ENCODE measurements at places on chromosomes 5 and 9.

- DNase-seq: no peak
Observed at GRCh38 chr9:109317979-109318741, 2.7 kb downstream of the EPB41L4B start.

GRCh38 chr9:76680716-76681425 is 83.4 kb upstream of the PCA3 start:
- DNase-seq: no peak

- DNase-seq: no peak
Observed at GRCh38 chr5:150052956-150053712, 33.2 kb downstream of the CSF1R start.

GRCh38 chr5:56085193-56085592 is 90.4 kb upstream of the IL6ST start:
- no peak for DNase-seq

DNA sequence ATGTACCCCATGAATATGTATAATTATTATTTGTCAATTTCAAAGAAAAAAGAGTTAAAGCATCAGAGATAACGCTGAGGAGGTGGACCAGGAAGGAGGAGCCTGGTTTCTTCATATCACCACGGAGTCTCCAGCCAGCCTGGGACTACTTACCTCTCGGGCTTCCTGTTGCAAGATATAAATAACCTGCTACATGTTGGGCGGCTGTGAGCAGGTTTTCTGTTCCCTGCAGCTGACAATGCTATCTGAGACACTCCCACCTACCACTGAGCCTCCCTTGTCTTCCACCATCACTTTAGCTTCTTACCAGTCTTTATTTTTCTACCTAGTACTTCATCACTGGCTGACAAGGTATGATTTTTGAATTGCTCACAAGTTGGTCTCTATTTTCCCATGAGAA is 102.7 kb upstream of the CPEB4 start:
- no peak for DNase-seq

- DNase-seq: no peak
Observed at GRCh38 chr9:2469681-2470221, 151.8 kb upstream of the VLDLR start.

DNA sequence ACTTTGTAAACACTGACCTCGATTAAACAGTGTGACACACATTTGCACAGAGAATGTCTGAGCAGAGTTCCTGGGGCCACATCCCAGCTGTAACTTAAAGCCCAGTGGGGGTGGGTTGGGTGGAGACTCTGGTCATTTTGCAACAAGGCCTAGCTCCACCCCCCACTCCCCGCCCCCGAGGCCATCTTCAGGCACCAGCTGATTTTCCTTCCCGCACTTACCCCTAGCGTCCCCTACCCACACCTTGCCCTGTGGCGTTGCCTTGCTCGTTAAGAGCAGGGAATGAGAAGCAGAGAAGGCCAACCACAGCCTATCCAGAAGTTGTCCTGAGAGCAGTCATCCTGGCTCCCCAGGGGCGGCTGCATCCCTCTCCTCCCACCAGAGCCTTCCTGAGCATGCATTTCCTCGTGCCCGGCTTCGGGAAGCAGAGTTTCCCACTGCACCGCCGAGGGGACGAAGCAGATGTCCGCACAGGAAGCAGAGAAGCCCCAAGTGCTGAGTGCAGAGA is 101.7 kb upstream of the SARDH start:
- no peak for DNase-seq

DNA sequence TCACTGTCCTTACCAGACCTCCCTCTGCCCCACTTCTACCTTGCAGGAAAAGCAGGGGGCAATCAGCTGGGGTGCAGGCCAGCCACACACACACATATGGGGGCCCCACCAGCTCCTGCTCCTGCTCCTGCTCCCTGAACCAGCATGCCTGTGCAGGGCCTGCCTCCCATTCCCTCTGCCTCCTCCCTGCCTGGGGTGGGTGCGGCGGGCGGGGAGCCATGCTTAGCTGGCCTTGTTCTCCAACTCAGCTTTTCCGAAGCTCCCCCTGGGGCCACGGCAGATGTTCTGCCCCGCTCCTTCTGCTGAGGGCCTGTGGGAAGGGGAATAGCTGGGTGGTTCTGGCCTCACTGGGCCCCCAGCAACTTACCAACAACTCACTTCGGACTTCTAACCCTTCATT is 89.8 kb downstream of the ZNF354C start:
- no peak for DNase-seq

DNA sequence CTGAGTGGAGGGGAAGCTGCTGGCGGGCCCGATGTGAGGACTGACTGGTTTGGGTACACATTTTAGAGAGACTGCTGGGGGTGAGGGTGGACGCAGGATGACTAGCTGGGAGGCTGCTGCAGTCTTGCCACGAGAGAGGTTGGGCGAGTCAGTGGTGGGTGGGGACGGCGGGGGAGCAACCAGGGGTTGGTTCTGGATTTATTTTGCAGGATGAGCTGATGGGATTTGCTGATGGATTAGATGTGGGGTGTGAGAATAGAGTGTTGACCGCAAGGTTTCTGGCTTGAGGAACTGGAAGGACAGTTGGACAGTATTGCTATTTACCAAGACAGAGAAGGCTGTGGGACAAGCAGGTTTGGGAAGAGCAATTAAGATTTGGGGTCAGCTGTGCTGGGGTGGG is 5.8 kb upstream of the NDST1 start:
- DNase-seq: no peak

DNA sequence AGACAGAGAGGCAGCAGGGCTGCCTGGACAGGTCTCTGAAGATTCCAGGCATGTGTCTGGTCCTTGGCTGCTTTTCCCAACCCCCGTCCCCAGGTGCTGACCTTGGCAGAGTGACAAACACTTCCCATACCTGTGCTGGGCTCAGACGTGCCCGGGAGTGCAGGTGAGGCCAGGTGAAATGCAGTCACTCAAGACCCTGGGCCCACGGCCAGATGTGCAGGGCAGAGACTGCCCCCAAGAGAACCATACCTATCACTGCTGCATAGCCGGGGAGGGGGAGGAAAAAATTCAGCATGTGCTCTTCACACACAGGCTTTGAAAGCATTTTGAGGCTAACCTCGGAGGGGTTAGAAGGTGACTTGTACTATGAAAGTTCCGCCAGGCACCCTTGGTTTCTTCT is 22.6 kb downstream of the CCNJL start:
- no peak for DNase-seq

GRCh38 chr5:360257-361027 is 38.9 kb downstream of the AHRR start:
- no peak for DNase-seq

- DNase-seq: no peak
Observed at GRCh38 chr9:14348373-14349145, 34.6 kb upstream of the NFIB start.

DNA sequence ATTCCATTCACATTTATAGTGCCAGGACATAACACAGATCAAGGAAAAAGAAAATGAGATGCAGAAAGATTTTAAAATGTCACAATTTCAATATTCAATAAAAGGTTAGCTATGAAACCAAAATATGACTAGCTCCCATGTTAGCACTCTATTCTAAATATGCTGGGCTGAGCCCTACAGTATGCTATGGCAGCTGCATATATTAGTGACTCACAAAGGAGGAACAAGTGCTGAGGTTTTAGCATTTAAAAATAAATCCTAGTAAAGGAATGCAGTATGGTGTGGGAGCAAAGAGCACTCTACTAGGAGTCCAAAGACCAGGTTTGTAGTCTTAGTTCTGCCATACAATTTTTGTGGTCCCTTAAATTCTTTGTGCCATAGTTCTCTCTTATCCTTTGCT is 118.4 kb downstream of the OXCT1 start:
- no peak for DNase-seq

DNA sequence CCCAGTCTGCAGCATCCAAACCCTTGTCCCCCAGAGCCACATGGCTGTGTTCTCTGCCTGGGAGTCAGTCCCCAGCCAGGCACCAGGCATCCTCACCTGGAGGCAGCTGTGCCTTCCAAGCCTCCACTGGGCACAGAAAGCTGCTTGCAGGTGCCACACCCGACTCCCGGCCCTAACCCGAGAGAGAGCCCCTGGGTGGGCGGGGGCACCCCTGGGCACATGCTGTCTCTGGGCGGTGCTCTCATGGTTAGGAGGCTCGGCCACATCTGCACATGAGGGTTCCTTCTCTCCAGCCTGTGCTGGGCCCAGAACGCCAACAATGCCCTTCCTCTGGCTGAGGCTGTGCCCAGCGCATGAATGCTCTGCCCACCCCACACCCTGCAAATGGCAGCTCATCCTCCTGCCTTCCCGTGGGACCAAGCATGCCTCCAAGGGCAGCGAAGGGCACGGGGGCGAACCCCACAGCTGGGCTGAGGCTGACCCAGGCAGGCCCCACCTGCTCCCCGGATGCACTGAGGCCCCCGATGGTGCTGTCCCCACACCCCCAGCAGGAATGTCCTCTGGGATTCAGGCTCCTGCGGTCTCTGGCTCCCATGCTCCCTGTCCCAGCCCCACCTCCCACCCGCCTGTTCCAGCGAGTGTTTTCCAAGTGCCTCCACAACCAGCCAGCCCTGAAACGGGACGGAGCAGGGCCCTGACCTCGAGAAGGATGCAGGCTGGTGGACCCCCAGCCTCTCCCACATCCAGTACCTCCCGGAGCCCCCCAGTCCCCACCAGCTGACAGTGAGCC is 22.5 kb upstream of the CAMSAP1 start:
- DNase-seq: no peak

- DNase-seq: no peak
Observed at GRCh38 chr9:77750284-77750683, 102.2 kb upstream of the GNA14 start.

DNA sequence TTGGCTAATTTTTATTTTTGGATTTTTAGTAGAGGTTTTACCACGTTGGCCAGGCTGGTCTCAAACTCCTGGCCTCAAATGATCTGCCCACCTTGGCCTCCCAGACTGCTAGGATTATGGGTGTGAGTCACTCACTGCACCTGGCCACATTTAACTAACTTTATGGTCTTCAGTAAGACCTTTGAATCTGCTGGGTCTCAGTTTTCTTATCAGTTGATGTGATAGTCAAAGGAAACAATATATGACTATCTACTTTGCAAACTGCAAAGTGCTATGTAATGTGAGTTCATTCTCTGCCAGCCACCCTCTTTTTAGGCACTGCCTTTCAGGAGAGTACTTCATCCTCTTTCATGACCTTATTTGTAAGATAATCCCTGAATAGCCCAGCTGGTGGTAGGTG is 474.7 kb downstream of the PDE4D start:
- no peak for DNase-seq

GRCh38 chr9:70324963-70325362 is 66.2 kb downstream of the SMC5 start:
- no peak for DNase-seq

GRCh38 chr9:36031774-36032555 is 4.7 kb upstream of the RECK start:
- no peak for DNase-seq

DNA sequence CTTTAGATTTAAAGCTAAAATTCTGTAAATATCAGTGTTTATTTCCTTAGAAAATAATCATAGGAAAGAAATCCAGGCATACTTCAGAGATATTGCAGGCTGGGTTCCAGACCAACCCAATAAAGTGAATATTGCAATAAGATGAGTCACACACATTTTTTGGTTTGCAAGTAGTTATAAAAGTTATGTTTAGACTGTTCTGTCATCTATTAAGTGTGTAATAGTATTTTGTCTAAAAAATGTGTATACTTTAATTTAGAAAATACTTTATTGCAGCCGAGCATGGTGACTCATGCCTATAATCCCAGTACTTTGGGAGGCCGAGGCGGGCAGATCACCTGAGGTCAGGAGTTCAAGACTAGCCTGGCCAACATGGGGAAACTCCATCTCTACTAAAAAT is 6.9 kb upstream of the RIC1 start:
- no peak for DNase-seq

GRCh38 chr5:109743041-109743531 is 53.4 kb downstream of the MAN2A1 start:
- DNase-seq: no peak

DNA sequence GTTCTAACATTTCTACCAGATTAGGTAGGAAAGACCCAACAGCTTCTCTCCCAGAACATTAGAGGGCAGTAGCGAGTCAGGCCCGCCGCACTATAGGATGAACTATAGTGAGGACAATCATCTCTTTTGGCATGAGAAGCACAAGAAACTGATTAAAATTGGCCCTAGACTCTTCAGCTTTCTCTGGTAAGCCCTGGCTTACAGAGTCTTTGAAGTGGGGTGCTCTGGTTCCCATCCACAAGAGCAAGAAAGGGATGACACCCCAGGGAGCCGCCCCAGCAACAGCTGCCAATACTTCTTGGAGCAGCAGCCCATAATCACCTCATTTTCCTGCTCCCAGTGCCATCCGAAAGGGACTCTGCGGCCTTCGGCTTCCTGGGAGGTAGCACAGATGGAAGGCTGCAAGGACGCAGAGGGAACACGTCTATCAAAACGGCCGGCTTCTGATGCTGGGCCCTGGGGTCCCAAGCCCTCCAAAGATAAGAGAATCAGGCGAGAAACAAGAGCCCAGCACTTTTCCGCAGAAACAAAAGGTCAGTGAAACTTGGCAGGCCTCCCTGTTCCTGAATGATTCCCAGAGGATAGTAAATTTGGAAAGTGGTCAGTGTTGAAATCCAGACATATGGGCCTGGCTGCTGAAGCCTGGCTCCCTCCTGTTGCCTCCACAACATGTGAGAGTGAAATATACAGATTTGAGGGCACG is 69.3 kb downstream of the HSD17B3 start:
- DNase-seq: no peak

DNA sequence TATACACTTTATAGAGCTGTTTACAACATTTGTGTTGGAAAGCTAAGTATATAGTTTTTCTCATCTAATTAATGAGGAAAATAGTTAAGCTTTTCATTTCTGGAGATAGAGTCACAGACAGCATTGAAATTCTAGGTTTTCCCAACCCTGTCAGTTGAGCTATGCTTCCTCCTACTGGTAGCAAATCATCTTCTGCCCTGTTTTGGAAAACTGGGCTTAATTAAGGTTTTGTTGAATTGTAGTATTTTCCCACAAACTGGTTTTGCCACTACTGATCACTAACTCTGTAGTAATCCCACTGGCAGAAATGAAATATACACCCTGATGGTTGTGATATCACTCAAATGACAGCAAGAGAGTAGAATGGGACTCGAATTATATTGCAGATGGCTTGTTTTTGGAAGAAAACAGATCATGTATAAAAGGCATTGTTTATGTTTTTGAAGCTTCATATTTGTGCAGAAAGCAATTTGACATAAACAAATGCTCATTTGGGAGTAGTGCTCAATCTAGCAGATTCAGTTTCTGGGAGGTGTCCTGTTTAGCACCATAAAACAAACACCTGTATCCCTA is 46.6 kb downstream of the CD180 start:
- DNase-seq: no peak

DNA sequence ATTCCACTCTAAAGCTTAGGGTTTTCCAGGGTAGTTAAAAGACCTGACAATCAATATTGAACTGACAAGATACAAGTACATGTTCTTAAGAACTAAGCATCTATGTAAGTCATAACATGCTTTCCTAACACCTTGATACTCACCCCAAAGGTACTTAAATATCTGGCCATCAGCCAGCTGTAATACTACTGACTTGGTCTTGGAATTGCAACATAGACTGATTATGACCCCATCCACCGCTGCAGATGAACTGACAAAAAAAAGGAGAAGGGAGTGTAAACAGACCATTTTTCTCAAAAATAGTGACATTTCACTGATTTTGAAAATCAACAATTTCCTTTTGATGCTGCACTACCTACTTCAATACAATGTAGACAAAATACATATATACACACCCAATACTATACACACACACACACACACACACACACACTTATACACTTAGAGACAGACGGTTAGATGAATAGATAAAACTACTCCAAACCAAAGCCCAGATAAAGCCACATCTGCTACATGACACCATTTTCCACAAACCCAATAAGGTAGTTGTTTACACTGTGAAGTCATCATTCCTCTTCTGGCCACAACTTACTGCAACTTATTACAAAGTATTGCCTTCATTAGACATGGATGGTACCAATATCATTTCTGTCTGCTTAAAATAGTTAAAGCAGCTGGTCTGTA is 30.4 kb downstream of the ELP1 start:
- DNase-seq: no peak

All from esophagus squamous epithelium (tissue), 5 donors.